Left lung (tissue), 14 donors: ENCODE measurements at places on chromosomes 16 and 17. TPM values are rescaled to one million over a fixed set of nuclear protein-coding genes. Genes with fewer than 3 reads are reported as not detected.

DNA sequence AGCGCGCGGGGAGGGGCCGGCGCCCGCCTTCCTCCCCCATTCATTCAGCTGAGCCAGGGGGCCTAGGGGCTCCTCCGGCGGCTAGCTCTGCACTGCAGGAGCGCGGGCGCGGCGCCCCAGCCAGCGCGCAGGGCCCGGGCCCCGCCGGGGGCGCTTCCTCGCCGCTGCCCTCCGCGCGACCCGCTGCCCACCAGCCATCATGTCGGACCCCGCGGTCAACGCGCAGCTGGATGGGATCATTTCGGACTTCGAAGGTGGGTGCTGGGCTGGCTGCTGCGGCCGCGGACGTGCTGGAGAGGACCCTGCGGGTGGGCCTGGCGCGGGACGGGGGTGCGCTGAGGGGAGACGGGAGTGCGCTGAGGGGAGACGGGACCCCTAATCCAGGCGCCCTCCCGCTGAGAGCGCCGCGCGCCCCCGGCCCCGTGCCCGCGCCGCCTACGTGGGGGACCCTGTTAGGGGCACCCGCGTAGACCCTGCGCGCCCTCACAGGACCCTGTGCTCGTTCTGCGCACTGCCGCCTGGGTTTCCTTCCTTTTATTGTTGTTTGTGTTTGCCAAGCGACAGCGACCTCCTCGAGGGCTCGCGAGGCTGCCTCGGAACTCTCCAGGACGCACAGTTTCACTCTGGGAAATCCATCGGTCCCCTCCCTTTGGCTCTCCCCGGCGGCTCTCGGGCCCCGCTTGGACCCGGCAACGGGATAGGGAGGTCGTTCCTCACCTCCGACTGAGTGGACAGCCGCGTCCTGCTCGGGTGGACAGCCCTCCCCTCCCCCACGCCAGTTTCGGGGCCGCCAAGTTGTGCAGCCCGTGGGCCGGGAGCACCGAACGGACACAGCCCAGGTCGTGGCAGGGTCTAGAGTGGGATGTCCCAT, 232.8 kb downstream of the SEC14L1 start:
- DNase-seq: peak; percentile 60
- peak overlapping the region; percentile 92 for H3K27ac ChIP-seq
- H3K27me3 ChIP-seq: peaks cover 4% of the 10 kb centered on the region

GRCh38 chr17:72677714-72678390, 414.6 kb downstream of the SLC39A11 start:
- no peaks in the 10 kb centered on the region for H3K36me3 ChIP-seq
- H3K27ac ChIP-seq: no peak overlapping the region
- no peaks in the 10 kb centered on the region for H3K4me1 ChIP-seq
- no peak overlapping the region for H3K4me3 ChIP-seq

The KCNJ18 gene
- total RNA-seq: not detected

DNA sequence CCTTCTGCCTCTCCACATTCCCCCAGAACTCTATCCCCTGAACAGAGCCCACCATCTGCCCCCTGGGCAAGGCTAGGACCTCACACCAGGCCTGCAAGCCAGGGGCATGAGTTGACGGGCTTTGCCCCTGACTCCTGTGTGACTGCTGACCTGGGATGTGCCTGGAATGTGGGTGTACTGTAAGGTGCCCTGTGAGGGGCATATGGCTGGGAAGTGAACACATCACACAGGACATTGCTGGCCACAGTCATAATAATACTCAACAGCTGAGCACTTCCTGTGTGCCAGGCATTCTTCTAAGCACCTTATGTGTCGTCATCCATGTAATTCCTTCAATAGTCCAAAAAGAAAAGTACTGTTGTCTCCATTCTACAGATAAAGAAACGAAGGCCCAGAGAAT, 13.3 kb downstream of the CES4A start:
- DNase-seq: no peak
- peaks cover 3% of the 10 kb centered on the region for H3K4me1 ChIP-seq
- no peak overlapping the region for H3K27ac ChIP-seq
- H3K4me3 ChIP-seq: no peak overlapping the region
- peaks cover 10% of the 10 kb centered on the region for H3K27me3 ChIP-seq

DNA sequence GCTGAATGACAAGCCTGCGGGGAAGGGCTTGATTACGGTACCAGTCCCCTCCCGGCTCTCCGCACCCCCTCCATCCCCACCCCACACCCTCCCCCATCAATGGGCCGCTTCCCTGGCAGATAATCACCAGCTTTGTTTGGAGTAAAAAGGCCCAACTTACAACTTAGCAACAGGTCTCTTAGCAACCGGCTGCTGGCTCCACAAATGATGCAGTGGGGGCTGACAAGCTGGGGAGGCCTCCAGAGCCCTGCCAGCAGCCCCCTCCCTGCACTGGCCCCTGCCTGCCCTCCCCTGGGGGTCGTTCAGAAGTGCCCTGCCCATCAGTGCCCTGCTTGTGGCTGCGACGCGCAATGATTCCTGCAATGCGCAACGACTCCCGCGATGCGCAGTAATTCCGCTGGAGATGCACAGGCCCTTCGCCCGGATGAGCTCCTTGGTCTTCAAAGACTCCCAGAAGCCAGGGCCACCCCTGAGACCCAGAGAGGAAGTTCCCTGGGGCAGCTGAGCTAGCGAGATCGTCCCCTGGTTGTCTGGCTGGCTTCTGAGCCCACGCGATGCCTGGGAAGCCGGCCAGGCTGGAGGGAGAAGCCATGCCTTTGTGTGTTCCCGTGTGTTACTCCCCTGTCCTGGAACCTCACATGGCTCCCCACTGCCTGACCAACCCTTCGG, 23.3 kb downstream of the CPNE2 start:
- no peaks in the 10 kb centered on the region for H3K4me1 ChIP-seq
- no peak overlapping the region for H3K4me3 ChIP-seq
- no peaks in the 10 kb centered on the region for H3K27me3 ChIP-seq
- no peak for DNase-seq
- peak overlapping the region; percentile 34 for H3K27ac ChIP-seq

- H3K36me3 ChIP-seq: no peaks in the 10 kb centered on the region
- H3K4me1 ChIP-seq: no peaks in the 10 kb centered on the region
- no peak overlapping the region for H3K4me3 ChIP-seq
- H3K27ac ChIP-seq: no peak overlapping the region
- no peaks in the 10 kb centered on the region for H3K27me3 ChIP-seq
Measured at GRCh38 chr16:73966851-73967250, 329.8 kb upstream of the PSMD7 start.
